ENCODE measurements at places on chromosomes 11 and 22. TPM values are rescaled to one million over a fixed set of nuclear protein-coding genes. Genes with fewer than 3 reads are reported as not detected.

Gene ACER3
- total RNA-seq: 17.3 TPM

- no peak for DNase-seq
These were observed 110.4 kb upstream of the OR4B1 start for GRCh38 chr11:48106166-48106565.

- peak; percentile 80 for DNase-seq
These were observed 56.4 kb downstream of the PARVA start for GRCh38 chr11:12433571-12434324.

DNA sequence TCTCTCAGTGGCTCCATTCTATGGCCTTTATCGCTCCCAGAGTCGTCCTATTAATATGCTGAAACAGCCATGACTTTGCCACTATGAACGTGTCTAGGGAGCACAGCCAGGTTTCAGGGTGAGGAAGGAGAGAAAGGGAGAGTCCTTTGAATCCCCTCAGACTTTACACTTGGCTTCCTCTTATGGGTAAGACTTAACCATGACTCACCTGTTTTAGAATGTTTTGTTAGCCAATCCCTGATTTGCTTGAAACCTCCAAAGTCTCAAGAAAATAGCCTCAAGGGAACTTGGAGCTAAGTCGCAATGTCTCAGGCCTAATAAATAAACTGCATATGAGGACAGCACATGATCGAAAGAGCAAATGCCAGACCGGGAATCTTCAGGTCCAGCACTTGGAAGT, 131.2 kb upstream of the RCN1 start:
- DNase-seq: no peak

DNA sequence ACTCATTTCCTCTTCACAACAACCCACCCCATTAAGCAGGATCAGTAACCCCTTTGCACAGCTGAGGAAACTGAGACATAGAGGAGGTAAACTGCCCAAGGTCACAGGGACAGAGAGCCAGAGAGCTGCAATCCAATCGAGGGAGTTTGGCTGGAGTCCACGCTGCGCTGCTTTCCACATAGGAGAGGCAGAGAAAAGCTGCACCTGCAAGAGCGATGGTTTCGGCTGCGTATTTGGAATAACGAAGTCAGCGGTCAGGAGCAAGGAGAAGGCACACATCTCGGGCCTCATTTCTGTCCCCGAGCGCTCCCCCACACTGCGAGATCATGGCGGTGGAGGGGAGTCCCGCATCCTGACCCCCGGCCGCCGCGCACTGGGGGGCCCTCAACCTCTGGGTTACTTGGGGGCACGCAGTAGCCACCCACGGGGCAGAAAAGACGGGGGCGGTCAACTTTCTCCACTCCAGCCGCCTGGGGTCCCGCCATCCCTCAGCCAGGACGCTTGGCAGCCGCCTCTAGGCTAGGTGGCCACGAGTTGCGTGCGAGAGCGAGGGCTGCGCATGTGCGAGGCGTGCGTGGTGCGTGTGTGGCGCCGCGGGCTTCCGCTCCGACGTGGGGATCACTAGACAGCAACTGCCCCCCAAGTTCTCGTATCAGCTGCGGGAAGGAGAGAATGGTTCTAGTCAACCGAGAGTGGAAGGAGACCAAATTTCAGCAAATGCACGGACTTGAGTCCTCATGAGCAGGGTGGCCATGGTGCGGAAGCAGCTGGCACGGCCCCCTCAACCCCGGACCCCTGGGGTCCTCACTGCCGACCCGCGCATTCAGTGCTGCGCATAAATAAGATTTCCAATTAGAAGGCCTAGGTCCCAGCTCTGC, 42.3 kb upstream of the CLDN5 start:
- no peak for DNase-seq

GRCh38 chr11:9060700-9061111, 30.7 kb downstream of the SCUBE2 start:
- DNase-seq: no peak

- DNase-seq: no peak
These were observed 34.5 kb upstream of the RTL6 start for GRCh38 chr22:44532552-44532951.

Data from SJCRH30 (cell line).